ENCODE measurements at places on chromosomes 1 and 21. TPM values are rescaled to one million over a fixed set of nuclear protein-coding genes. Genes with fewer than 3 reads are reported as not detected.

DNA sequence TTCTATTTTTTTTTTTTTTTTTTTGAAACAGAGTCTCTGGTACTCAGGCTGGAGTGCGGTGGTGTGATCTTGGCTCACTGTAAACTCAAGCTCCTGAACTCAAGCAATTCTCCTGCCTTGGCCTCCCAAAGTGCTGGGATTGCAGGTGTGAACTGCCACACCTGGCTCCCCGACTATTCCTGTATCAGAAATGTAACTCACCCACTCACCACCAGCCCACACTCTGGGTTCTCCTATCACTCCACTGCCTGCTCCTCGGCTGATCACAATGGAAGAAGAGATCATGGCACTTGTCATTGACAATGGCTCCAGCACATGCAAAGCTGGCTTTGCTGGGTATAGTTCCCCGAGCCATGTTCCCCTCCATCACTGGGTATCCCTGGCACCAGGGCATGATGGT lies 15.9 kb downstream of the RABIF start:
- no peaks in the 10 kb centered on the region for H3K27me3 ChIP-seq
- H3K4me1 ChIP-seq = no peaks in the 10 kb centered on the region
- H3K4me3 ChIP-seq = no peak overlapping the region

DNA sequence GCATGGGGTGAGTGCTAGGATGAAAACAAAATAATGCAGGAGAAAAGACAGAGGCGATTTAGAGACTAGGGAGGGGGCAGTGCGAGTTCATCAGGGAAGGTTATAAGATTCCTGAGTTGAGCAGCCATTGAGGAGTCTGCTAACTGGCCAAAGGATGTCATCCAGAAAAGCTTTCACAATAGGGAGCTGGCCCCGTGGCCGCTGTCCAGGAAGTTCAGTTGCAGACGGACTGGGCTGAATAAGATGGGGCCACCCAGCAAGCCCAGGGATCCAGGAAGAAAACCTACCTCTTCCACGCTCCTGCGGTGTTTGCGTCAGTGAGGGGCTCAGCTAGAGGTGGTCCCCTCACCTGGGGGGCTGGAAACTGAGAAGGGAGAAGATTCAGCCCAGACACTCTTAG lies 4.0 kb upstream of the PKP1 start:
- peaks cover 21% of the 10 kb centered on the region for H3K27me3 ChIP-seq
- H3K27ac ChIP-seq = no peak overlapping the region
- peaks cover 8% of the 10 kb centered on the region for H3K4me1 ChIP-seq
- no peak overlapping the region for H3K4me3 ChIP-seq
- H3K36me3 ChIP-seq = no peaks in the 10 kb centered on the region
- no peak for DNase-seq

CDA gene
- 29.1 TPM for total RNA-seq

GRCh38 chr1:35884934-35885333 lies 1.9 kb downstream of the AGO1 start:
- no peak for DNase-seq
- H3K4me1 ChIP-seq = peaks cover 3% of the 10 kb centered on the region
- no peak overlapping the region for H3K4me3 ChIP-seq
- no peaks in the 10 kb centered on the region for H3K27me3 ChIP-seq
- H3K36me3 ChIP-seq = no peaks in the 10 kb centered on the region
- no peak overlapping the region for H3K27ac ChIP-seq

GRCh38 chr1:201212461-201213055 lies 21.9 kb downstream of the IGFN1 start:
- H3K36me3 ChIP-seq = no peaks in the 10 kb centered on the region
- no peaks in the 10 kb centered on the region for H3K27me3 ChIP-seq
- DNase-seq = no peak
- no peaks in the 10 kb centered on the region for H3K4me1 ChIP-seq
- H3K27ac ChIP-seq = no peak overlapping the region

DNA sequence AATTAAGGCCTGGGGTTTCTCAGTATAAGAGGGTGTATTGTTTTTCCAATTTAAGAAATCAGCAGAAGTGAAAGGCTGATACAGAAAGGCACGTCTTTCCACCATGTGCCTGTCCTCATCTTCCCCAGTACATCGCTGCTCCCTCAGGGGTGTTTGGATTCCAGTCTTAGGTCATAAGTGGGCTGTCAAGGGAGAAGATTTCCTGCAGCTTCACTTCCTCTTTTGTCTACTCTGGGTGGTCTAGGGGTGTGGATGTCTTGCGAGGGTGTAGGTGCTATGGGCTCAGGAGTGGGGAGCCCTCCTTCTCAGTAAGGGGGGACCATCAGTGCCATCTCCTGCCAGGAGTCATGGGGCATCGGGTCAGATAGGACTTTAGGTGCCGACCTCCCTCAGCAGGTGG lies 999.8 kb upstream of the NCAM2 start:
- H3K36me3 ChIP-seq = no peaks in the 10 kb centered on the region
- H3K4me1 ChIP-seq = no peaks in the 10 kb centered on the region
- no peak overlapping the region for H3K27ac ChIP-seq
- H3K27me3 ChIP-seq = no peaks in the 10 kb centered on the region
- DNase-seq = no peak

DNA sequence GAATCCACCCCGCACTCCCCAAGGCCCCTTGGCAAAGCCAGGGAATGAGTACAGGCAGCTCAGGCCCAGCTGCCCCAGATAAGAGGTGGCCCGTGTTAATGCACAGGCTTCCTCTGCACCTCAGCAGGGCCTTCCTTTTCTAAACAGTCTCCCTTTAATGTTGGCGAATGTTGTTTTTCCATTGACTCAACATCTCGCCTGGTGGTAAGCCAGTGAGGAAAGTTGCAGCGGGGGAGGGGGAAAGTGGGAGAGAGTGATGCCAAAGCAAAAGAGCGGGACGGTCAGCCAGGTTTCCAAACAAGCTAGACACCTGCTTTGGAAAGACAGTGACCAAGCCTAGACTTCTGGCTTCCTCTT lies 10.3 kb upstream of the PROX1 start:
- H3K36me3 ChIP-seq = no peaks in the 10 kb centered on the region
- no peak for DNase-seq
- no peak overlapping the region for H3K4me3 ChIP-seq
- no peak overlapping the region for H3K27ac ChIP-seq

DNA sequence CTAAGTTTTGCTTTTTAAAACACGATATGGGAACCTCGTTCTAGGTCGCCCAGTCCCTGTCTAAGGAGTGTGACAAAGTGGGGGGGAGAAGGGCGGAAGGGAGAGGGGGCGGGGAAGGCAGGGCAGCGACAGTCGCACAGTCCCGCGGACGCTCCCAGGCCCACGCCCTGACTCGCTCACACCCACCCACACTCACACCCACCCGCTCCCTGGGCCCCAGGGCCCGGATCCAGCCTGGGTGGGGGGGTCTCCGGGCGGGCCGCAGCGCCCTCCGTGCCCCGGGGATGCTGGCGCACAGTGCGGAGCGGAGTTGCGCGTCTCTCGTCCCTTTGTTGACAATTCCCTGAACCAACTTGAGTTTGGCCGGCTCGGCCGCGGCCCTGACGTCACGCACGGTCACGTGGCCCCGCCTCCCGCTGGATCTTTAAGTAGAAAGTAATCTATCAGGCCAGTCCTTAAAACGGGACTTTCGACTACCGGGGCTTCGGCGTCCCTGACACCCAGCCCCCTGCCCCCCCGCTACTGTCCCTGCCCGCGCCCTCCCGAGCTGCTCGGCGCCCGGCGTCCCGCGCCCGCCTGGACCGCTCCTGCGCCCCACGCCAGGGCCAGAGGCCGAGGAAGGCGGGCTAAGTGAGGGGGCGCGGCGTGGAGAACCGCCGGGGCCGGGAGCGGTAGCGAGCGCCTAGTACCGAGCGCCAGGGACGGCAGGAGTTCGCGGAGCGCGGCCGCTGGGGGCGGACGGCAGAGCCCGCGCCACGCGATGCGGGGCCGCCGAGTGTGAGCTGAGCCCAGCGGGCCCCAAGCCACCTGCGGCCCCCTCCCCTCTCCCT lies at the start of gene FOXD3:
TSS of gene FOXD3 (plus strand) at position 454 of the 830 bp plus-strand sequence. CDS start 492 bp downstream, outside the sequence.
- H3K27ac ChIP-seq = no peak within 1 kb of the TSS
- H3K36me3 ChIP-seq = no peaks in the 10 kb centered on the region
- DNase-seq = peak; percentile 80

GRCh38 chr1:223211323-223211985 lies 68.4 kb upstream of the TLR5 start:
- H3K27me3 ChIP-seq = no peaks in the 10 kb centered on the region
- DNase-seq = no peak
- H3K4me1 ChIP-seq = no peaks in the 10 kb centered on the region
- H3K4me3 ChIP-seq = no peak overlapping the region
- no peaks in the 10 kb centered on the region for H3K36me3 ChIP-seq
- H3K27ac ChIP-seq = no peak overlapping the region

DNA sequence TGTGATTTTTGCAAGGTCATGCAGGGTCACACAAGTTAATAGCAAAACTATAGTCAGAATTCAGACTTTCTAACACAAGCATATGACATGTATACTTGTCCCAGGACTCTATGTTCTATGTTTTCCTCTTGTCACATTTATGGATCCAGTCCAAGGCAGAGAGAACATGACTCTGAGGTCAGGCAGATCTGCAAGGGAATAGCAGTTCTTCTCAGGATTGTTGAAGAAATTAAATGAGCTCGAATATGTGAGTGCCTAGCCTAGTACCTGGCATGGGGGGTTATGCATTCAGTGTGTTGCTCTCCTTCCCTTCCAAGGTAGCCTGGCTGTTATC lies 9.5 kb upstream of the RPTN start:
- H3K36me3 ChIP-seq = no peaks in the 10 kb centered on the region
- H3K27ac ChIP-seq = no peak overlapping the region
- H3K4me1 ChIP-seq = no peaks in the 10 kb centered on the region
- no peak for DNase-seq

GRCh38 chr1:83704350-83704749 lies 294.6 kb downstream of the TTLL7 start:
- no peaks in the 10 kb centered on the region for H3K36me3 ChIP-seq
- no peak for DNase-seq
- no peak overlapping the region for H3K4me3 ChIP-seq
- no peaks in the 10 kb centered on the region for H3K4me1 ChIP-seq

CNKSR1 gene
- total RNA-seq = 46.8 TPM

SLFNL1 gene
- 0.30 TPM for total RNA-seq

- no peaks in the 10 kb centered on the region for H3K27me3 ChIP-seq
- H3K4me3 ChIP-seq = no peak overlapping the region
- peaks cover 5% of the 10 kb centered on the region for H3K4me1 ChIP-seq
- no peaks in the 10 kb centered on the region for H3K36me3 ChIP-seq
- DNase-seq = no peak
Measured at GRCh38 chr1:165605246-165605645, 25.8 kb upstream of the MGST3 start.

GRCh38 chr1:201933840-201934430 lies 12.4 kb downstream of the LMOD1 start:
- no peak for DNase-seq
- H3K4me3 ChIP-seq = no peak overlapping the region
- H3K27me3 ChIP-seq = no peaks in the 10 kb centered on the region
- H3K36me3 ChIP-seq = no peaks in the 10 kb centered on the region
- H3K27ac ChIP-seq = no peak overlapping the region
- no peaks in the 10 kb centered on the region for H3K4me1 ChIP-seq

GRCh38 chr1:183227422-183228346 lies 41.6 kb downstream of the LAMC2 start:
- DNase-seq = peak; percentile 65
- H3K27ac ChIP-seq = no peak overlapping the region
- no peaks in the 10 kb centered on the region for H3K4me1 ChIP-seq
- no peaks in the 10 kb centered on the region for H3K36me3 ChIP-seq
- H3K27me3 ChIP-seq = no peaks in the 10 kb centered on the region

GRCh38 chr1:248926401-248927182 lies 20.6 kb downstream of the PGBD2 start:
- H3K4me1 ChIP-seq = no peaks in the 10 kb centered on the region
- no peaks in the 10 kb centered on the region for H3K27me3 ChIP-seq
- no peak overlapping the region for H3K27ac ChIP-seq
- H3K4me3 ChIP-seq = no peak overlapping the region
- DNase-seq = no peak

- no peaks in the 10 kb centered on the region for H3K4me1 ChIP-seq
Measured at GRCh38 chr1:75952016-75952415, 19.8 kb upstream of the ASB17 start.

- peak overlapping the region; percentile 99 for H3K4me3 ChIP-seq
- H3K27me3 ChIP-seq = no peaks in the 10 kb centered on the region
- peak; percentile 30 for DNase-seq
- peak overlapping the region; percentile 93 for H3K27ac ChIP-seq
Measured at GRCh38 chr1:202958544-202959275, 598 bp upstream of the ADIPOR1 start.

GRCh38 chr1:116989835-116990234 lies 11.7 kb upstream of the CD101 start:
- no peak for DNase-seq
- H3K4me3 ChIP-seq = no peak overlapping the region
- H3K36me3 ChIP-seq = no peaks in the 10 kb centered on the region

ASCL5 gene
- total RNA-seq = not detected

STYXL2 gene
- not detected for total RNA-seq

GRCh38 chr1:13801655-13802486 lies 101.9 kb downstream of the PRDM2 start:
- H3K4me3 ChIP-seq = no peak overlapping the region
- no peaks in the 10 kb centered on the region for H3K4me1 ChIP-seq
- peak overlapping the region; percentile 50 for H3K27ac ChIP-seq
- no peaks in the 10 kb centered on the region for H3K36me3 ChIP-seq
- peak; percentile 62 for DNase-seq

DNA sequence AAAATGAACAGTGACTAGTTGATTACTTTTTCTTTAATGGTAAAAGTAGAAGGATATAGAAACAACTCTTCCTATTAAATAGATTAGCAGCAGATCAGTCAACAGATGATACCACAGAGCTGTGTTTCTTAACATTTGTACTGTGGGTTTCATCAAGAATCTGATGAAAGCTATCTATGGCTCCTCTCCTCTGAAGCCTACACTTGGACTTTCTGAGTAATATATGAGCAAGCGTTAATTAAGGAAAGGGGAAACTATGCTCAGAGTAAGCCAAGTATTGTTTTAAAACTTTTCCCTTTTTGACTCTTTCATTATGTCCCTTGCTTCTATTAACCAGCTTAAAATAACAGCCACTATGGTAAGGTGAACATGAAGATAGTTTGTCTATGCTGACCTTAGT lies 10.8 kb downstream of the ARID4B start:
- H3K27me3 ChIP-seq = no peaks in the 10 kb centered on the region
- no peak overlapping the region for H3K27ac ChIP-seq
- no peaks in the 10 kb centered on the region for H3K4me1 ChIP-seq
- no peak overlapping the region for H3K4me3 ChIP-seq

GLIS1 gene
- total RNA-seq = not detected
